ENCODE measurements at places on chromosomes 13 and 19. TPM values are rescaled to one million over a fixed set of nuclear protein-coding genes. Genes with fewer than 3 reads are reported as not detected.

C19orf67 gene
- not detected for polyA plus RNA-seq

ZNF766 gene
- 2.4 TPM for polyA plus RNA-seq

CYSLTR2 gene
- polyA plus RNA-seq = not detected

GJA3 gene
- 0.05 TPM for polyA plus RNA-seq

SULT2A1 gene
- polyA plus RNA-seq = not detected

CEACAM21 gene
- not detected for polyA plus RNA-seq

SELENOV gene
- polyA plus RNA-seq = not detected

S1PR4 gene
- not detected for polyA plus RNA-seq

SLC15A1 gene
- not detected for polyA plus RNA-seq

CAPN12 gene
- polyA plus RNA-seq = 4.4 TPM

ZNF790 gene
- polyA plus RNA-seq = 5.0 TPM

SOX21 gene
- polyA plus RNA-seq = 0.63 TPM

VSTM1 gene
- polyA plus RNA-seq = not detected

TRPC4 gene
- polyA plus RNA-seq = 1.4 TPM

Measured in Purkinje cell (primary cell).